Thyroid gland (tissue), 4 donors: ENCODE measurements at places on chromosomes 5 and 9.

DNA sequence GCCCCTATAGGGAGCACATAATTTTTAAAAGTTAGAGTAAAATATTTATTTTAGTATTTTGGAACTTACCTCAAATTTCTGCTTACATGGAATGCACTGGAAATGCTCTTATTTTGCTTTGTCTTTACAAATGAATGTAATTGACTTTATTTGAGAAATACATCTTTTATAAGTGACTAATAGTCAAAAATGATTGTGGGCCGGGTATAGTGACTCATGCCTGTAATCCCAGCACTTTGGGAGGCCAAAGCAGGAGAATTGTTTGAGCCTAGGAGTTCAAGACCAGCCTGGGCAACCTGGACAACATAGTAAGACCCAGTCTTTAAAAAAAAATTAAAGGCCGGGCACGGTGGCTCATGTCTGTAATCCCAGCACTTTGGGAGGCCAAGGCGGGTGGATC, 5.8 kb downstream of the HMGCR start:
- no peak for DNase-seq

- DNase-seq: peak; percentile 8
These were observed 81.5 kb downstream of the VCAN start for GRCh38 chr5:83553000-83553486.

DNA sequence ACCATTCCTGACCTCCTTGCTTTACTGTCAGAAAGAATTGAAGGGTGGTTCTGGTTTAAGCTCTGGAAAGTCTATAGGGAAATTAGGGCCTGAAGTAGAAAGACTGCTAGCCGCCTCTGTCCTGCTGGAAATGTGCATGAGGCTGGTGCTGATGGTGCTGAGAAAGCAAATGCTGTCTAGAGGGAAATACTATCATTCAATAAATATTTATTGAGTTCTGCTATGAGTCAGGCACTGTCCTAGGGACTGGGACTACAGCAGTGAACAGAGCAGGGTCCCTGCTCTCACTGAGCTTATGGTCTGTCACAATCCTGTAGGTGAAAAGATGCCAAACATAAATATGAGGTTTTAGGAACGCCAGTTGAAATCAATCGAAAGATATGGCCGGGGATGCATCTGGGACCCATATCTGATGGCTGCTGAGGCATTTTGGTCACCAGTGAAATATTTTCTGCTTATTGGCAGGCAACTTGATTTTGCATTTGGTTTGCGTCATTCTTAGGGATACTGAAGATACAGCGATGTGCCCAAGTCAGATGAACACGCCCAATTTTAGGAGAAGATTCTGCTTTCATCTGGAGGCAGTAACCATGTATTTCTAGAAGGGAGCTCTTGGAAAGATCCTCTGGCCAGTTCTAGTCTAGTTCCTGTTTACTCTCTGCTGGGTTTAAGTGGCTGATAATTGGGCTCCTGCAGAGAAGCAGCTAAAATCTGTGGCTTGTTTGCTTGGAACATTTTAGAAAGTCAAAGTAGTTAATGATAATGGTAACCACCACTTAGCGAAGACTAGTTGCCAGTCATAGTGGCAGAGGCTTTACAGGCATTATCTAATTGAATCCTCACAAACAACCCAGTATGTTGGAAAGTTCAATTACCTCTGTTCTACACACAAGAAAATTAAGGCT, 73.3 kb downstream of the INSYN2B start:
- DNase-seq: no peak

- DNase-seq: peak; percentile 46
These were observed 89.4 kb downstream of the ANXA2R start for GRCh38 chr5:42950456-42951292.

DNA sequence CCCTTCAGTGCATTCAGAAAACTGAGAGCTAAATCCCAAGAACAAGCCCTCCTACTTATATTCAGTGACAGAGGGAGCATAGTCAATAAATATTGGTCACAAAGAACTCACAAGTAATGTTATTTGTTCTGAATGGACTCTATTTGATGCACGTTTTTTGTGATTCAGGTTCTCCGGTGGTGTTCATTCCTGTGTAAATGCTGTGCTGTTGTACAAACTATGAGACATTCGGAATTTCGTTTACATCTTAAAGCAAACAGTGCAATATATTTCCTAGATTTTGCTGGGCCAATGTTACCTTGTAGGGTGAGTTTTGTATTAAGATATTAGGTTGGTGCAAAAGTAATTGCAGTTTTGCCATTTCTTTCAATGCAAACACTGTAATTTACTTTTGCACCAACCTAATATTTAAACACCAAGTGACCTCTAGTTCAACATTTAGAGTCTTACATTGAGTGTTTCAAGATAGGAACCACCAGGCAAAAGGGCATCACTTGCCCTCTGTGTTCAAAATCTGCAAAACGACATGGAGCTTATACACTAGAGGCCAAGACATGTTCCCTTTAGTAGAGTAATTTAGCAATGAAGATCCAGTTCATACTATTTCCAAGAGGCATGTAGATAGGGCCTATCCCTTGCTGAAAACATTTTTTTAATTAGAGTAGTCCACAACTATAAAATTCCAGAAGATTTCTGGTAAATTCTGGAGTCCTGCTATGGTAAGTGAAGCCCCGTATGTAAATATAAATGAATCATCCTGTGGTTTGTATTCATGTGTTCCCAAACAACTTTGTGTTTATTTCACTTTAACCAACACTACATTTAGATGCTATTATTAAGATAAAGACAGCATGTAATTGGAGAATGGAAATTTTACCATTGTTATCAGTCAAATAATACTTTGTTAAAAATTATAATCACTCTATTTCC, 444.0 kb upstream of the PTGER4 start:
- DNase-seq: no peak

- DNase-seq: no peak
These were observed 214.4 kb upstream of the S1PR3 start for GRCh38 chr9:88776717-88777497.

DNA sequence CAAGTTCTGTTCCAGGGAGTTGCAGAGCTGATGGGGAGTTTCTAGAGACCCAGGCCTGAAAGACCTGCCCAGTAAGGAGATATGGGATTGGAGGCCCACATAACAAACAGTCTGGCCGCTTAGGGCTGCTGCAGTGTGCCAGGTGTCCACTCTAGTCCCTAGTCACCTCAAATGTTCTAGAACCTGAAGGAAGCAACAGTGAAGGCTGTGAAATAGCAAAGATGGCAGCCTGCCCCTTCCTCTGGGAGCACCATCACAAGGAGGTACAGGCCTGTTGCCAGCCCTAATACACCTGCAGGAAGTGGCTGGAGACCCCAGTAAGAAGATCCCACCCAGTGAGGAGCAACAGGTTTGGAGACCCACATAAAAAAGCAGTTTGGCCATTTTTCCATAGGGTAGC, 783.8 kb upstream of the EDIL3 start:
- no peak for DNase-seq

DNA sequence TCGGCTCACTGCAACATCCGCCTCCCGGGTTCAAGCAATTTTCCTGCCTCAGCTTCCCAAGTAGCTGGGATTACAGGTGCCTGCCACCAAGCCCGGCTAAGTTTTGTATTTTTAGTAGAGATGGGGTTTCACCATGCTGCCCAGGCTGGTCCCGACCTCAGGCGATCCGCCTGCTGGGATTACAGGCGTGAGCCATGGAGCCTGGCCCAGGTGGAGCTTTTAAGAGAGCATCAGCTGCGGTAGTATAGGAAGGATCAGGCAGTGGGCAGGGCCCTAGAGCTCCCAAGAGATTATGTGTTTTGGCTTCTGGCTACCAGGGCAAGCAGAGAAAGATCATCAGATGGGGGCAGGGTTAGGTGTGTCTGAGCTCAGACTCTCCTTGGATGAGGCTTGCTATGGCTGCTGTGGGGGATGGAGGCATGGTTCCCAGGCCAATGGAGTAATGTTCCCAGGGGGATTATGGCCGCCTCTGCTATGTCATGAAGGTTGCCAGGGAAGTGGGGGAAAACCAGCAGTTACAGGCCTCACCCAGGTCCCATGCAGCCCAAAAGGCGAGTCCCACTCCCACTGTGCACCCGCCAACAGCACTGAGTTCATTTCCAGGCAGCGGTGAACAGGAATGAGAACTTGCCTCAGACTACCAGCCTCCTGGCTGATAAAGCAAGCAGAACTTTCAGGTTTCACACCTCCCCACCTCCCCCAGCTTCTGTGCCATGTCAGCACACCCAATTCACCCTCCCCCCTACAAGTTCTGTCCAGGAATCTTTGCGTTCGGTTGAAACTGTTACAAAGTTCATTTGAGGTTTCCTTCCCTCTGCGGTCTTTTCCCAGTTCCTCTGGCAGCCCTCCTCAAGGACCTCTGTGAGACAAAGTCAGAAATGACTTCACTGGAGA, 507.6 kb downstream of the SPATA31D1 start:
- no peak for DNase-seq

DNA sequence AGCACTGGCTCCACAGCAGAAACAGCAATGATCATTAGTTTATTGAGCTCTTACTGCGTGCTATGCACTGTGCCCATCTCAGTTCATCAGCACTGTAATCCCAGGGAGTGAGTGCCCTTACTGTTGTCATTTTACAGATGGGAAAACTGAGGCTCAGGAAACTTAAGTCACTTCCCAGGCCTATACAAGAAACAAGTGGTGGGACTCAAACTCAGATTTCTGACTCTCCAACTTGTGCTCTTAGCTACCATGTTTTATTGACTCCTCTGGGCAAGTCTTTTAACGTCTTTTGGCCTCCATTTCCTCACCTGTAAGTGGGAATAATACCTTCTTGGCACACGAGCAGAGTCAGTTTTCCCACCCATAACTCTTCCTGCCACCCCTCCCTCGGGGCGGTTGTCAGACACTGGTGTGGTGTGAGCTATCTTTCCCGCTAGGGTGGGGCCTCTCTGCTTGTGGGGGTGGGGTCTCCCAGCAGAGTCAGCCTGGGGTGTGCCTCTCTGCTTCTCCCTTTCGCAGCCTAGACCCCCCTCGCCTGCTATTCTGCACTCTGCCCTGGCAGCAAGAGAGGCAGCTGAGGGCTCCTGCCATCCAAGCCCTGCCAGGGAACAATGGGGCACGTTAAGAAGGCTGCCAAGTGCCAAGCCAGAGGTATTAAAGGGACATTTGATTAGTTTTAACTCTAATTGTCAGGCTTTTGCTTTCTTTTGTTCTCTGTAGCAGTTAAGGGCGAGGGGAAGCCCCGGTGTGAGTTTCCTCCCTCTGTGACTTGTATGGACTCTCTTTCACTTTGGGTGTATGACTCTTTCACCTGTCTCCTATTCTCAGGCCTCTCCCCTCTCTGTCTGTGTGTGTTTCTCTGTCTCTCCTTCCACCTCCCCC, 12.1 kb downstream of the GALNT10 start:
- DNase-seq: peak; percentile 44

GRCh38 chr5:60162441-60162840, 268.9 kb upstream of the PDE4D start:
- no peak for DNase-seq

- no peak for DNase-seq
These were observed 688.8 kb downstream of the SEMA5A start for GRCh38 chr5:8857051-8857450.

- DNase-seq: no peak
These were observed 2.8 kb downstream of the TRAF1 start for GRCh38 chr9:120923620-120924328.

- no peak for DNase-seq
These were observed 69.6 kb downstream of the CSF2 start for GRCh38 chr5:132143148-132143547.

DNA sequence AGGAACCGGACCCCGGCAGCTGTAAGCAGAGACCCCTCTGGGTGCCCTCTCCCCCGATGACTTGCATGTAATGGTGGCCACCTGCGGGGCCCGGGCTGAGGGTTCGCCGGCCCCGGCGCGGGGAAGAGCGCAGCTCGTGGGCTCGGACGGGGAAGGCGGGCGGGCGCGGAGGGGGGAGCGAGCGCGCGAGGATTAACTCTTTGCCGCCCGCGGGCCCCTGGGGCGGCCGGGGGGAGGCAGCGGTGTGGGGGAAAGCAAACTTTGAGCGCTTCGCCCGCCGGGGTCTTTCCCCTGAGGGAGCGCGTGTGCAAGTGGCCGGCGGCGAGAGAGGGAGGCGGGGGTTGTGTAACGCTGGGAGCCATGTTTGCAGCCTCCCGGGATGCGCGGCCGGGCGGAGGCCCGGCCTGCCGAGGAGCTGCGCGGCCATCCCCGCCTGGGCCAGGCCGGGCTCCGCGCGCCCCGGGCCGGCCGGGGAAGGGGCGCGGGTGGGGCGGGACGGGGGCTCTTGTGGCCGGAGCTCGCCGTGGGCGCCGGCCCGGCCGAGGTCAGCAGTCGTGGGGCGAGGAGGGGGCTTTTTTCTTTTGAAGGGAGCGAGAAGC, 547 bp downstream of the ANP32B start:
- DNase-seq: peak; percentile 54

DNA sequence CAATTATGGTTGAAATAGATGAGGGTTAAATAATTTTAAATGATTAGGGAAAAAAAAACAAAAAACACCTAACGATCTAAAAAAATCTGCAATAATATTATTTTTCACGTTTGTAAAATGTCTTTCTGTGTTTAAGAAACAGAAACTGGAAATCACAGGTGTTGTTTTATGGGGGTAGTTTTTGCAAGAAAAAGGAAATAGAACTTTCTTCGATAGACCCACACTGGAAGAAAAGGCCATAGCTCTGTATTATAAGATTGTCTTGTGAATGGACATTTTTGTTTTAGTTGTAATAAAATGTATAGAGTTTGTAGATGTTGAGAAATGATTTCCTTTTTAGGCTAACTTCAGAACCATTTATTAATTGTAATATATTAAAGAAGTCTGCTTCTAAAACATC, 5.5 kb downstream of the CSNK1G3 start:
- no peak for DNase-seq
